ENCODE measurements at places on chromosomes 1 and 21.

DNA sequence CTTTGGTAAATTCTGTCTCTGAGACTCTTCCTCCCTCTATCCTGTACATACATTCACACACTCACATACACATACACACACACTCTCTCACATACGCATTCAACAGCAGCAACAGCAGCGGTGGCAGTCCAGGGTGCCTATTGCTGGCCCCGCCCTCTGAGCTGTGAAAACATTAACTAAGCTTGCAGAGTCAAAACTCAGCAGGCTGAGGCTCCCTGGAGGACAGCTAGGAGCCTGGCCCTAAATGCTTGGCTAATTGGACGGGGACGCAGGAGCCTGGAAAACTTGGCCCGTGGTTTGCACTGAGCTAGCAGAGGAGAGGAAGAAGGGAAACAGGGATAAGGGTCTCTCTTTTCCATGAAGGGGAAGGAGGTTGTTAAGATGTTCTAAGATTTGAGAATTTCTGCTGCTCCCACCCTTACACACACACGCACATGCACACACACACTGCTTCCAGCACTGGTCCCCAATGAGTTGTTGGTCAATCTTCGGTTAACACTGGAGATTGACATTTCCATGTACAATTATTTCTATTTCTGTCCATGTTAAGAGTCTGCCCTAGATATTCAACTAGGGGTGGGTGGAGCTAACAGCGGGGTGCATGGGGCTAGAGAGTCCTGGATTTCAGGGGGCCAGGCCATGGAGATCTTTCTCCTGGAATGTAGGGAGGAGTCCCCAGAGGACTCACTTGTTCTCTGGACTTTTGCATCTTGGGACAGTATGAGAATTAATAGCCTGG, 94.2 kb downstream of the PLXNA2 start:
- H3K27ac ChIP-seq, result no peak overlapping the region
- no peak for DNase-seq
- no peak overlapping the region for H3K4me3 ChIP-seq
- peaks cover 15% of the 10 kb centered on the region for H3K4me1 ChIP-seq
- H3K27me3 ChIP-seq, result no peaks in the 10 kb centered on the region

DNA sequence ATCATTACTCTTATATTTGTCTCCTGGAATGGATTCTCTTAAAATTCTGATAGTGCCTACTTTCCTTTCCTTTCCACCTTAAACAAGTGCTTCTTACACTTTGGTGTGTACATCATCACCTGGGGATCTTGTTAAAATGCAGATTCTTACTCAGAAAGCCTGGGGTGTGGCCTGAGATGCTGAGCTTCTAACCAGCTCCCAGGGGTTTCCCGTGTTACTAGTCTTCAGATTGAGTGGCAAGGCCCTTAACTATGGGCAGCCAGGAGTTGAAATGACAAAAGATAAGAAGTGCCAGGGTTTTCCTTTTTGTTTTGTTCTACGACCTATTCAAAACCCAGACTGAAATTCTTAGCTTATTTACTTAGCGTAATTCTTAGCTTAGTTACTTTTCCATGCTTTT, 159.2 kb downstream of the HFM1 start:
- no peak for DNase-seq
- H3K27ac ChIP-seq, result no peak overlapping the region
- H3K4me1 ChIP-seq, result no peaks in the 10 kb centered on the region
- H3K36me3 ChIP-seq, result no peaks in the 10 kb centered on the region
- H3K27me3 ChIP-seq, result no peaks in the 10 kb centered on the region

- H3K4me1 ChIP-seq, result no peaks in the 10 kb centered on the region
- H3K27me3 ChIP-seq, result no peaks in the 10 kb centered on the region
- no peak for DNase-seq
- H3K27ac ChIP-seq, result no peak overlapping the region
Observed at GRCh38 chr1:104853276-104853675, 1103.6 kb downstream of the AMY1C start.

GRCh38 chr1:75245239-75245638, 111.1 kb downstream of the LHX8 start:
- H3K27me3 ChIP-seq, result no peaks in the 10 kb centered on the region
- H3K4me3 ChIP-seq, result no peak overlapping the region
- no peaks in the 10 kb centered on the region for H3K4me1 ChIP-seq
- H3K36me3 ChIP-seq, result no peaks in the 10 kb centered on the region
- no peak overlapping the region for H3K27ac ChIP-seq

- H3K4me3 ChIP-seq, result no peak overlapping the region
- H3K4me1 ChIP-seq, result no peaks in the 10 kb centered on the region
- no peaks in the 10 kb centered on the region for H3K36me3 ChIP-seq
- no peaks in the 10 kb centered on the region for H3K27me3 ChIP-seq
- no peak overlapping the region for H3K27ac ChIP-seq
Observed at GRCh38 chr1:5286244-5286643, 631.8 kb downstream of the AJAP1 start.

GRCh38 chr1:12296623-12297022, 66.8 kb downstream of the VPS13D start:
- H3K4me1 ChIP-seq, result no peaks in the 10 kb centered on the region
